Activated T-cell treated with anti-CD3 and anti-CD28 coated beads, Interleukin-2, amount 50 U/mL, for 72 hours (primary cell): ENCODE measurements at places on chromosomes 2 and 18.

- DNase-seq, result no peak
Measured at GRCh38 chr18:47560723-47561715, 309.6 kb upstream of the SKOR2 start.

- DNase-seq, result no peak
Measured at GRCh38 chr2:106534471-106534870, 47.3 kb downstream of the CD8B2 start.

DNA sequence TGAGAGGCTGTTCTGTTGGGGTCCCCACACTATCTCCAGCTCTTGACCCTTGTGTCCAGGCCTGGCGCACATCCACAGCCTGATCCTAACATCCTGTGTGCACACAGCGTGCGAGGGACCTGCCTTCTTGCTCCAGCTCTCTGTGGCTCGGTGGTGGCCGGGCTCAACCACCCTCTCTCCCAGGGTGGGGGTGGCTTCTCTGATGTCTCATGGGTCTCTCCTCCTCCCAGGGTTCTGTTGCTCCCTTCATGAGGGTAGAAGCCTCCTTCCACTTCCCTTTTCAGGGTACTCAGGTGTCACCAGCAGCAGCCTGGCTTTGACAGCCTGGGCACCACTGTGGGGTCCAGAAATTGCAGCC lies 196.9 kb upstream of the RAB6C start:
- no peak for DNase-seq

- peak; percentile 88 for DNase-seq
Measured at GRCh38 chr2:121699421-121700333, 37.0 kb downstream of the NIFK start.

DNA sequence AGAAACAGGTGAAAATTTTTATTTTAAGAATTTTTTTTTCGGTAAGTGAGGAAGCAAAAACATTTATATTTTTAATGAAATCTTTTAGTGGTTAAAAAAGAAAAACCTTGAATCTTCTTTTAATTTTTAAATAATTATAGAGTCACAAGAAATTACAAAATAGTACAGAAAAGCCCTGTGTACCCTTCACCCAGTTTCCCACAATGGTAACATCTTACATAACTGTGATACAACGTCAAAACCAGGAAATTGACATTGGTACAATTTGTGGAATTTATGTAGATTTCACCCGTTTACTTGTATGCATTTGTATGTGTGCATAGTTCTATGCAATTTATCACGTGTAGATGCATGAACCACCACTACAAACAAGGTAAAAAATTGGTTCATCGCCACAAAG lies 285.9 kb downstream of the MTX2 start:
- no peak for DNase-seq

GRCh38 chr2:78768016-78768415 lies 257.5 kb upstream of the REG3G start:
- DNase-seq, result no peak

GRCh38 chr2:192499476-192499875 lies 304.7 kb upstream of the TMEFF2 start:
- no peak for DNase-seq

DNA sequence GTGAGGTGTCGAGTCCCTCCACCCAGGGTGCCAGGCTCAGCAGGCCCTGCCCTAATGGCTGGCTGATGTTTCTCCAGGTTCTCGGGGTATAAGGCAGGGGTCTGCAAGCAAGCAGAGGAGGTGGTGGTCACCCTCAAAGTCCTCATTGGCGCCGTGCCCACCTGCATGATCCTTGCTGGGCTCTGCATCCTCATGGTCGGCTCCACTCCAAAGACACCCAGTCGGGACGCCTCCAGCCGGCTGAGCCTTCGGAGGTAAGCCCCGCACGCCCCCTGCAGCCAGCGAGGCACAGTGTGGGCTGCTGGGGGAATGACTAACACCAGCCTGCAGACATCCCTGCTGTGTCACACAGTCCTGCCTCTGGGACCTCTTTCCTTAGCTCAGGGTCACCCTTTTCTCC lies 14.1 kb downstream of the MFSD2B start:
- no peak for DNase-seq

GRCh38 chr2:156792242-156792840 lies 356.2 kb downstream of the GPD2 start:
- DNase-seq, result no peak

DNA sequence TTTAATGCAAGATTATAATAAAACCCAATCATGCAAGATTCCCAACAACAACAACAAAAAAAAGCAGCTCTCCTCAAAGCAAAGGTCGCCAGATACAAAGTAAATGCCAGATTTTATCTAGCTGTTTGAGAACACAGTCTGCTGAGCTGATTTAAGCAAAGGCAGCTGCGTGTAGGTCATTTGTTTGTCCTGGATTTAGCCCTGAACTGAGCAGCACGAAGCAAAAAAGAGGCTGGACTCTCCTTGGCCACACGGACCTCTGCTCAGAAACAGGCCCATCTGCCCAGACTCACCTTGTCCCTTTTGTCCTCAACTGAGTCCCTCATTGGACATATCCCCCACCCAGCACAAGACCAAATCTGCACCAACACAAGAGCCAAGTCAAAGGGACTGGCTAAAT lies 91.5 kb downstream of the PID1 start:
- DNase-seq, result no peak

DNA sequence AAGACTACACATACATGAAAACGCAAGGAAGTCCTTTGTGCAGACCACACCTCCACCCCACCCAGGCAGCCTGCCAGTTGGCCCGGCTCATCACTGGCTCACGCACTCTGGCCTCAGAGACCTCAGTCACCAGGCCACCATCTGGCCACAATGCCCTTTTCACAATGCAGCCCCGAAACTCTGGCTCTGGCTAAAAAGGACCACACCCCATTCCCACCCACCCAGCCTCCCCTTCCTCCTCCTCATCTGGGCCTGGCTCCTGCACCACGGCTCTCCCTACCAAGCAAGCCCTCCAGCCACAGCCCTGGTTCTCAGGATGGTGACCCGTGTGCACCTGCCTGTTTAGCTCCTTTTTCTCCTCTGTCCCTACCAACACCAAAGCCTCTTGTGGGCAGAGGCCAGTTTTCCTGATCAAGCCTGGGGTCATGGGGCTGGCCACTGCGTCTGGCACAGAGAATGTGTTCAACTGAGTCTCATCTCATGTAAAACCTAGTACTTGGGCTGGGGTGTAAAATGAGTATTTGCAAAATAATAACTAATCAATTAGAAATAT lies 7.4 kb downstream of the HDAC4 start:
- no peak for DNase-seq

- DNase-seq, result no peak
Measured at GRCh38 chr18:48690494-48690893, 151.7 kb downstream of the CTIF start.

DNA sequence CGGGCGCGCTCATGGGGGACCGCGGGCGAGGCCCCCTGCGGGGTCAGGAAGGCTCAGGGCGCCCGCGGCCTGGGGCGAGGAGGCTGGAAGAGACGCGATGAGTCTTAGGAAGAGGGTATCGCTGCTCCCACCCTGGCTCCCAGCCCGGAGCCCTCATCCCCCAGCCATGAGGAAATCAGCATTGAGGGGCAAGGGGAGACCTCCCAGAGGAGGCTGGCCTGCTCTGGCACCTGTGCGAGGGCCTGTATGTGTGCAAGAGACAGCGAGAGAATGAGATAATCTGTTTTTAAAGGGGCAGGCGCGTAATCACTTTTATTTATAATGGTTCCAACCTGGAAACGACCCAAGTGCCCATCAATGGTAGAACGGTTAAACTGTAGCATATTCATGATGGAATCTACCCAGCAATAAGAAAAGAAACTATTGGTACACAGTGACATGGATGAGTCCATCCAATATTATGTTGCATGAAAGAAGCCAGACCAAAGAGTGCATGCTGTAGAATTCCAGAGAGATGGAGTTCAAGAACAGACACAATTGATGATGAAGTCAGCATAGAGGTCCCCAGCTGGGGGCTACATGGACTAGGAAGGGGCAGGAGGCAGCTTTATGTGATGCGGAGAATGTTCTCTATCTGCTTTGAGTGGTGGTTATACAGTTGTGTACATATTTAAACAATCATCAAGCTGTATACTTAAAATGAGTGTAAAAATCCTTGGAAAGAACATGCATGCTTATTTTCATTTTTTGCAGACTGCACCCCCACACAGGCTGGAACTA lies 14.4 kb downstream of the FBXO41 start:
- DNase-seq, result no peak

- no peak for DNase-seq
Measured at GRCh38 chr2:64915510-64915900, 73.7 kb upstream of the SLC1A4 start.

GRCh38 chr18:58776084-58776483 lies 88.6 kb upstream of the ZNF532 start:
- no peak for DNase-seq

- DNase-seq, result no peak
Measured at GRCh38 chr18:70024093-70024492, 76.4 kb upstream of the CD226 start.

GRCh38 chr2:46471019-46471583 lies 8.3 kb upstream of the TMEM247 start:
- no peak for DNase-seq

GRCh38 chr2:189328848-189329245 lies 112.4 kb upstream of the WDR75 start:
- DNase-seq, result no peak

DNA sequence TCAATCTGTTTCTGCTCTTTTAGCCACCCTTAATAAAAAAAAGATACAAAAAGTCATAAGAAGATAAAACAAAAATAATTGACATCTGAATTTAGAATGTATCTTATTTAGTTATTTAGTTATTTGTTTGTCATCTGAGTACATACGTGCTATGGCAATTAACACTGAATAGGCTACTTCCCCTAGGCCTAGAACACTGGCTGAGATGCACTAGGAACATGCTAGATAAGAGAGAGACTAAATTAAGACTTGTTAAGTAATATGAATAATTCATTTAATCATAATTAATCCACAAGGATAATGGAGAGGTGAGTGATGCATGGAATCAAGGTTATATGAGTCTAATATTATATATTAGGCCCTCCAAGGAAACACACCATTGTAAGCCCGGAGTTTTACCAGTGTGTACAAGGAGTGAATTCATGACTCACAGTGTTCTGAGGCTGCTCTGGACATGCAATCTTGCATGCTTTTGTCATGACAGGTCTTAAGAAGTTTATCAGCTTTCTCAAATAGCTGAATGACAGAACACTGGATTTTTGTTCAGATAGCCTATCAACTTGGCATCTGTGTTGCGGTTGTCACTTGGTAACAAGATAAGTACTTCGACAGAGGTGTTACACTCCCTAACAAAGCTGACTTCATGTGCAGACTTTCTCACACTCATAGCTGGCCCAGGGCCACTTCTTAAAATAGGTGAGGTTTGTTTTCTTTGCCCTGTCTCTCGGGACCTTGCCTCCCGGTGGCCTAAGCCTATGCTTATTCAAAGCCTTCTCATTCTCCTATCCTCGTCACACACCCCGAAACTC lies 5.0 kb upstream of the SERPINB2 start:
- DNase-seq, result no peak

DNA sequence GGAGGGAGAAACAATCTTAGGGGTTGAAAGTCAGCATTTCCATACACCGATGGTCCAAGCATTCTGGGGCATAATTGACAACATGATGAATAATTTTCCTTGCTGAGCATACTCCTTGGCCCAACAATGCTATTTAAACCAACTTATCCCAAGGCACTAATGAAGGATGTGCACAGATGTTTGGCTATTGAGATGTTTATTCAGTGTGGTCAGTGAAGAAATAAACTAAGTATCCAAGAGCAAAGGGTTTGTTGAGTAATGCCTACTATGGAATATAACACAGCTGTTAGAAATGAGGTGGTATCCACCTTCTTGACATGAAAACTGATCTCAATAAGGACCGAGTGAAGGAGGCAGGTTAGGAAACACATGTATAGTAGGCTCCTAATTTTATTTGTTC lies 53.9 kb upstream of the RAB6D start:
- no peak for DNase-seq

- no peak for DNase-seq
Measured at GRCh38 chr2:40797120-40797519, 345.2 kb upstream of the SLC8A1 start.

GRCh38 chr2:169583518-169583917 lies 633 bp upstream of the PPIG start:
- DNase-seq, result no peak

DNA sequence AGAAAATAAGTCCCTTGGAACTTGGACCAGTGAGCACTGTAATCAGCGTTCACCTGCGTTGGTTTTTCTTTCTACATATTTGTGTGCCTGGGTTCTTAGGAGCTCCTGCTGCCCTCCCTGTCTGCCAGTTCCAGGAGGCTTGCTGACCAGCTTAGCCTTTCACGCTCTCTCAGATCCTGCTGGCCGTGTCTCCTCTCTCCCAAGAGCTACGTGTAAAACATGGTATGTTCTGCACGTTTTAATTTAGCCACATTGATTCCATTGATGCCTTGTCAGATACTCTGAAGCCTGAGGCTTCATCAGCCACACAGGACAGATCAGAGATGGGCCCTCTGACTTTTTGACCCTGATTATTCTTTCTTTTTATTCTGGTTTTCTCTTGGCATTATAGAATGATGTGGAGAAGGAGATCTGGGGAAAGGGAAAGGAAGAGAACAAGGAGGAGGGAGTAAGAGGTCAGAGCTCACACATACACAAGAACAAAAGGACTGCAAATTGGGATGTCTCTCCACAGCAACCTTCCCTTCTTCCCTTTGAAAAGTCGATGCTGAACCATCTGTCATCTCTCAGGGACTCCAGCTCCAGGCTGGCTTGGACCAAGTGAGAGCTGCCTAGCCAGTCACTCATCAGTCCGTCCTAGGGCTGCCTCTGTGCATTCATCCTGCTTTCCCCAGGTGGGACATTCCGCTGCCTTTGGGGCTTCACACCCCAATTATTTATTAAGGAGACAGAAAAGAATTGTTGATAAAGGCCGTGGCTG lies 152.8 kb downstream of the PIK3C3 start:
- DNase-seq, result no peak

DNA sequence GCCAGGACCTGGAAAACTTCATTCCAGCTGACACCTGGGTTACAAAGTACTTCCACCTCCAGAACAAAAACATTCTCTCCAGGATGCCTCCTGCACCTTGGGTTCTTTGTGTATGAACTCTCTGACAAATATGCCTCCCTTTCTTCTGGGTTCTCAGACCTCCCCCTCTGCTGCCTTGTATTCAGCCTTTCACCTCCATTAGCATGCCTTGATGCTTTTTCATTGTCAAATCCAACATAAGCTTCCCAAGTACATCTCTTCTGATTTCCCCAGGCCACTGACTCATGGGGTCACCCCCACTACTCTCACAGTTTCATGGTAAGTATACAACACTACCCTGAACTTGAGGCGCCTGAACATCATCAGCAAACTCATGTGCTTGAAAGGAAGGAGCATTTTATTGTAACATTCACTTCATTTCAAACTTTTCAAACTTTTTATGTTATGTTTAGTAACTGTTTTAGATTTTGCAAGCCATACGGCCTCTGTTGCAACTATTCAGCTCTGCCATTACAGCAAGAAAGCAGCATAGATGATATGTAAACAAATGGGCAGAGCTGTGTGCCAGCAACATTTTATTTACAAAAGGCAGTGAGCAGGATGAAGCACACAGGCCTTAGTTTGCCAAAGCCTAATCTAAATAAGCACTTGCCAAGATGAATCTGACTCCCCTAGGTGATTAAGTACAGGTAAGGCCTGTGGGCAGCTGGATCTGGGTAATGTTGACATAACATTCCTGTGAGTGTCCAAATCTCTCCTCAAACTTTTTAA lies 32.5 kb upstream of the MRPS9 start:
- no peak for DNase-seq
